Mesothelial cell of epicardium (in vitro differentiated cells): ENCODE measurements at places on chromosomes 1 and 21. TPM values are rescaled to one million over a fixed set of nuclear protein-coding genes. Genes with fewer than 3 reads are reported as not detected.

GRCh38 chr21:43311301-43311817, 115.6 kb downstream of the SIK1 start:
- H3K4me1 ChIP-seq = peaks cover 40% of the 10 kb centered on the region
- H3K27me3 ChIP-seq = no peaks in the 10 kb centered on the region
- H3K27ac ChIP-seq = peak overlapping the region; percentile 11
- DNase-seq = no peak
- H3K36me3 ChIP-seq = no peaks in the 10 kb centered on the region
- no peak overlapping the region for H3K4me3 ChIP-seq

DNA sequence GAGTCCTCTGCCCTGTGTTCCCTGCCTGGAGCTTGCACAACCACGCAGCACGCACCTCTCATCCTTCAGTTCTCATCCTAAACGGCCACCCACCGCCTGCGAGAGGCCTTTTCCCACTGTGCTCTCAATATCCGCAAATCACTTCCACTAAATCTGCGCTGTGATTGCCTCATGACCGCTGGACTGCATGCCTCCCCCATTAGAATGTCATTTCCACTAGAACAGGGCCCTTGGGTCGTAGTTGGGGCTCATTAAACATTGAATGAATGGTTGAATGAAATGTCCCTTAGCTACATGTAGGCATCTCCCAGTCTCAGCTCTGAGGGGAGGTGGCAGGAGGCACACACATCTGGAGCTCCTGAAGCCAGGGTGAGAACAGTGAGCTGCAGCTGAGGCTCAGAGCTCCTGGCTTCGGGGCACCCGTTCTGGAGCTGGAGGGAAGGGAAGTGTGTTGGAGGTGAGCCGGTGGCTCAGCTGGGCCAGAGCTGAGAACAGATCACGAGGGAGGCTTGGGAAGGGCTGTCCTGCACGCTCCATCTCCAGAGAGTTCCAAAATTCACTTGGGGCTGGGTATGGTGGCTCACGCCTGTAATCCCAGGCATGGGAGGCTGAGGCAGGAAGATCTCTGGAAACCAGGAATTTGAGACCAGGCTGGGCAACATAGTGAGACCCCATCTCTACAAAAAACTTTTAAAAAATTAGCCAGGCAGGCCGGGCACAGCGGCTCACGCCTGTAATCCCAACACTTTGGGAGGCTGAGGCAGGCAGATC, 30.4 kb downstream of the TMEM201 start:
- no peak overlapping the region for H3K4me3 ChIP-seq
- no peaks in the 10 kb centered on the region for H3K36me3 ChIP-seq
- H3K27ac ChIP-seq = no peak overlapping the region
- no peaks in the 10 kb centered on the region for H3K4me1 ChIP-seq
- no peak for DNase-seq

- no peak for DNase-seq
- H3K4me1 ChIP-seq = no peaks in the 10 kb centered on the region
- peaks cover 19% of the 10 kb centered on the region for H3K36me3 ChIP-seq
- H3K27ac ChIP-seq = no peak overlapping the region
Observed at GRCh38 chr1:220594356-220594755, 66.4 kb downstream of the MARK1 start.

ADGRL2 gene
- 81.5 to 89.8 TPM (median 83.4 TPM) in 3 replicates for total RNA-seq

- peaks cover 11% of the 10 kb centered on the region for H3K36me3 ChIP-seq
- H3K4me1 ChIP-seq = peaks cover 2% of the 10 kb centered on the region
- no peak for DNase-seq
- H3K27me3 ChIP-seq = no peaks in the 10 kb centered on the region
- no peak overlapping the region for H3K4me3 ChIP-seq
Observed at GRCh38 chr1:179128520-179128919, 46.6 kb downstream of the TOR3A start.

GRCh38 chr1:35835398-35835797, 27.6 kb downstream of the AGO4 start:
- H3K4me3 ChIP-seq = no peak overlapping the region
- no peak for DNase-seq
- peak overlapping the region; percentile 77 for H3K27ac ChIP-seq

- H3K27ac ChIP-seq = peak overlapping the region; percentile 5
- peaks cover 3% of the 10 kb centered on the region for H3K4me1 ChIP-seq
- peaks cover 24% of the 10 kb centered on the region for H3K27me3 ChIP-seq
- no peak overlapping the region for H3K4me3 ChIP-seq
Observed at GRCh38 chr21:46095814-46096595, 1.9 kb upstream of the COL6A2 start.

- H3K4me1 ChIP-seq = peaks cover 14% of the 10 kb centered on the region
- DNase-seq = no peak
- peaks cover 8% of the 10 kb centered on the region for H3K36me3 ChIP-seq
- no peaks in the 10 kb centered on the region for H3K27me3 ChIP-seq
- no peak overlapping the region for H3K4me3 ChIP-seq
Observed at GRCh38 chr1:178393370-178393769, 103.4 kb downstream of the CLEC20A start.

DNA sequence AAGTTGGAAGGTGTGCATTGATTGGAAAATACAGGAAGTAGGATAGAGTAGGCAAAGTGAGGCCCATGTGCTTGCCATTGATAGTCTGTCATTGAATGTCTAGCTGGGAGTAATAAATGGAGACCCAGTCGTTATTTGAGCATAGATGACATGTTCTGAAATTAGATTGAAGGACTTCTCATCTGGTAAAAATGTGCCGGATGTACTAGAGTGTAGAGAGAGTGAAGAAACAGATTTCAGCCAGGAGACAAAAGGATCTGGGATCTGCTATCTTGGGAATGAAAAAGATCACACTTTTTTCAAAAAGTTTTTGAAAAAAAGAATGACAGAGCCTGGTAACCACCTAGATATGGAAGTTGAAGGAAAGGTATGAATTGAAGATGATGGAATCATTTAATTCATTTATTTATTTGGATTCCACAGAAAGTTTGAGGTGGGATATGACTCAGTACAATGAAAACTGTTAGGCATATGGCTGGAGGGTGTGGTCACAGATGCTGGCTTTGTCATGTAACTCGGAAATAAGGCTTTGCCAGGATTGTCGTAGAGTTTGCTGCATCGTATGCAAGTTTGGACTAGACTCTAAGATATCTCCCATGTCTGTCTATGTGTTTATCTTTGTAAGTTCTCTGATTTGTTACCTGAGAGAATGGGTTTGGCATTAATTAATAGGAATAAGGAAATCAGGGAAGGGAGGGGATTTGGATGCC, 137.1 kb downstream of the PBX1 start:
- no peak overlapping the region for H3K4me3 ChIP-seq
- H3K27ac ChIP-seq = no peak overlapping the region

MYOM3 gene
- 0.11 to 0.29 TPM (median 0.13 TPM) in 3 replicates for total RNA-seq

GRCh38 chr1:237042526-237042891, 525 bp downstream of the RYR2 start:
- no peaks in the 10 kb centered on the region for H3K36me3 ChIP-seq
- peaks cover 27% of the 10 kb centered on the region for H3K4me1 ChIP-seq
- H3K27ac ChIP-seq = no peak overlapping the region
- H3K4me3 ChIP-seq = peak overlapping the region; percentile 72
- H3K27me3 ChIP-seq = peaks cover 42% of the 10 kb centered on the region

DNA sequence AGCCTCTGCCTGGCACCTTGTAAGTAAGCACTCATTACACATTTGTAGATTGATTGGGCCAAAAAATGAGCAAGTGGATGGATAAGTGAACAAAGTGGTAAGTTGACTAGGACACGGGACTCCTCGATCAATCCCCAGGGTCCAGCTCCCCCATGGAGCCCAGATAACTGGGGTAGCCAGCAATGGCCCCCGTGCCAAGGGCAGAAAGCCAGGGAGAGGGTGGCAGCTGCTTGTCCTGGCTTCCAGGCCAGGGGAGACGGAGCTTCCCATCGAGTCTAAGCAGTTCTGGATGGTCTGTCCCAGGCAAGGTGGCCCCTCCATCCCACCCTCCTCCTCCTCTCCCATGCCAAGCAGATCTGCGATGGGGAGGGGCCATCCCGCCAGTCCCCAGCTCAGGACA, 91.4 kb downstream of the SPSB1 start:
- H3K4me1 ChIP-seq = peaks cover 30% of the 10 kb centered on the region
- H3K36me3 ChIP-seq = no peaks in the 10 kb centered on the region
- H3K27me3 ChIP-seq = no peaks in the 10 kb centered on the region
- DNase-seq = no peak
- peak overlapping the region; percentile 77 for H3K27ac ChIP-seq

DNA sequence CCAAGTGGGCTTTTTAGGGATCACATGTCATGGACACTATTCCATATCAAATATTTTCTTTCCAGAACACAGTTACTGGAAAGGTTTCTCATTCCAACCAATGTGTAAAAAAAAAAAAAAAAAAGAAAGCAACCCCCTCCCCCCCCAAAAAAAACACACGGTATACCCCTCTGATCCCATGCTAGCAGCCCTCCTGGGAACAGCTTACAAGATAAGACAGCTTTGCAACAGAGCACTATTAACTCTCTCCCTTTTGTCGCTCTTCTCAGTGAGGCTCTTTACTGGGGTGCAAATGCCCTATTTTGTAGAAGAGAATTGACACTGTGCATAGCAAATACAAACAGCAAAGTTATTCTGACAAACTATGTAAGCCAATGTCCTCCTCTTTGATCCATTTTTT, 161.2 kb downstream of the NTMT2 start:
- H3K36me3 ChIP-seq = no peaks in the 10 kb centered on the region
- DNase-seq = no peak

DNA sequence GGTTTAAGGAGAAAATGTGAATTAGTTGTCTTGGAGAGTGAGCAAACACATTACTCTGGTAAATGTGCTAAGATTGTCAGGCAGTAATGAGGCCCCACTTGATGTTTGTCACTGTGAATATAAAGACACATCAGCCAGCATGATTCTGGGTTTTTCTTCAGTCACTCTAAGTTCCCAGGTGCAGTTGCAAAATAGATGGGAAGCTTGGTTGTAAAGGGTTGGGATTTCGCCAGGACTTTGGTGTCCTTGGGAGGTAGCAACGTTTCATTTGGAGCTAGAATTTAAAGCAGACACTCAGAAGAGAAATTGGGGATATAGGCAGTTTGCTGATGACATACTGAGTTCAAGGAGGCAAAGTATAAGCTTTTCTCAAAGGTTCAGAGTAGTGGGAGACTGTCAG, 154.3 kb downstream of the MAST2 start:
- H3K36me3 ChIP-seq = peaks cover 15% of the 10 kb centered on the region
- no peak for DNase-seq
- peaks cover 16% of the 10 kb centered on the region for H3K4me1 ChIP-seq
- no peak overlapping the region for H3K27ac ChIP-seq
- H3K27me3 ChIP-seq = no peaks in the 10 kb centered on the region
- H3K4me3 ChIP-seq = no peak overlapping the region

CCDC185 gene
- total RNA-seq = not detected in 3 replicates

TAS1R1 gene
- total RNA-seq = not detected in 3 replicates

MYOG gene
- total RNA-seq = not detected in 3 replicates

RAP1GAP gene
- total RNA-seq = 7.1 to 10.2 TPM (median 8.0 TPM) in 3 replicates

NHLH1 gene
- total RNA-seq = 0.27 to 0.38 TPM (median 0.32 TPM) in 3 replicates

- H3K4me1 ChIP-seq = peaks cover 16% of the 10 kb centered on the region
- H3K27me3 ChIP-seq = no peaks in the 10 kb centered on the region
- no peak overlapping the region for H3K27ac ChIP-seq
- no peaks in the 10 kb centered on the region for H3K36me3 ChIP-seq
- H3K4me3 ChIP-seq = no peak overlapping the region
Observed at GRCh38 chr1:82697965-82698364, 897.2 kb downstream of the ADGRL2 start.

- peaks cover 26% of the 10 kb centered on the region for H3K4me1 ChIP-seq
- DNase-seq = no peak
- H3K36me3 ChIP-seq = no peaks in the 10 kb centered on the region
- H3K4me3 ChIP-seq = no peak overlapping the region
- H3K27ac ChIP-seq = no peak overlapping the region
- H3K27me3 ChIP-seq = no peaks in the 10 kb centered on the region
Observed at GRCh38 chr1:93714356-93714755, 32.7 kb upstream of the BCAR3 start.

DNA sequence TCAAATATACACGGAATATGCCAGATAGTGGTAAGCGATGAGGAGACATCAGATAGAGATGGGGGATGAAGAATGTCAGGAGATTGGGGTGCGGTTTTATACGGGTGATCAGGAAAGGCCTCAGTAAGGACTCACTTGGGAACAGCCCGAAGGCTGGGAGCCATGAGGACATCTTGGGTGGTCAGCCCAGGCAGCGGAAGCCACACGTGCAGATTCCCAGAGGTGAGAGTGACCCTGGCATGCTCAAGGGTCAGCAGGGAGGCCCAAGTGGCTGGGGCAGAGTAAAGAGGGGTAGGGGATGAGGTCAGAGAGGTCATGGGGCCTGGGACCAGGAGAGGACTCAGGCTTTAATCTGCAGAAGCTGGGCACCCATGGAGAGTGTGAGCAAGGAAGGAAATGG, 106.6 kb downstream of the MATN1 start:
- no peak for DNase-seq
- H3K27ac ChIP-seq = no peak overlapping the region
- H3K27me3 ChIP-seq = peaks cover 31% of the 10 kb centered on the region
- no peak overlapping the region for H3K4me3 ChIP-seq
- no peaks in the 10 kb centered on the region for H3K36me3 ChIP-seq
- no peaks in the 10 kb centered on the region for H3K4me1 ChIP-seq

DNA sequence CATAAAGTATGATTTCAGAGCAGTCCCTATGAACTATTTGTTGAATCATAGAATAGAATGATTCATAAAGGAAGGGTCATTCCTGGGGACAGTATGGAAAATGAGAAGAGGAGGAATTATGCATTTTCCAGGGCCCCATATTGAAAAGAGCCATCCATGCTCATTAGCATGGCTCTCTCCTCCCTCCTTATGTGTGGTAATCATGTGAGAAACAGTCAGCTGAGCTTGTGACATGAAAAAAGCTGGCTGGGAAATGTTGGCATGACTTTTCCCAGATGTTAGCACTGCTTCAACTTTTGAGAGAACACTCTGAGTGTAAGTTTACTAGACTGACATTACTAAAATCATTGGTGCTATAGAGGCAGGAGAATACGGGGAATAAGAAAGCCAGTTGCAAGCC, 16.1 kb downstream of the TRIM67 start:
- no peak overlapping the region for H3K4me3 ChIP-seq
- H3K27ac ChIP-seq = no peak overlapping the region
- DNase-seq = no peak
- H3K36me3 ChIP-seq = no peaks in the 10 kb centered on the region
- no peaks in the 10 kb centered on the region for H3K4me1 ChIP-seq
